ENCODE measurements at places on chromosomes 6 and 20.

- DNase-seq = no peak
- peaks cover 55% of the 10 kb centered on the region for H3K36me3 ChIP-seq
- H3K4me3 ChIP-seq = no peak overlapping the region
- H3K27me3 ChIP-seq = no peaks in the 10 kb centered on the region
- H3K4me1 ChIP-seq = peaks cover 47% of the 10 kb centered on the region
Observed at GRCh38 chr20:51473256-51473655, 69.3 kb downstream of the NFATC2 start.

- H3K36me3 ChIP-seq = no peaks in the 10 kb centered on the region
- no peak overlapping the region for H3K27ac ChIP-seq
Observed at GRCh38 chr6:154352898-154353585, 3.6 kb downstream of the IPCEF1 start.

DNA sequence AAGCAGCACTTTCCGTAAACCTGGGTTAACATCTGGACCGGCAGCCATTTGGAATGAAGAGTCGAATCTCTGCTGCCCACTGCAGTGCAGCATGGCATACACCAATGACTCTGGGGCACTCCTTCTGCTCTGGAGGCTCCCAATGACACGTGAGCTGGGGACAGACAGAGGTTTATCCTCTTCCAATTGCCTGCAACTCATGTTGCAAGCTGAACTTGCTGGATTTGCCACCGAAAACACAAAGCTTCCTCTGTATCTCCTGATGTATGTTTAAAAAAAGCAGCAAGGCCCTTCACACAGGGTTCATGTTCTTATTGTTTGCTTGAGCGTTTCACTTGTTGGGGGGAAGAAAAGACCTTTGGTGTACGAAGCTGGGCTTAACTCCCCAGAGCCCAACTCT is 10.8 kb downstream of the NCOA5 start:
- H3K4me3 ChIP-seq = no peak overlapping the region
- peaks cover 15% of the 10 kb centered on the region for H3K36me3 ChIP-seq
- H3K27me3 ChIP-seq = no peaks in the 10 kb centered on the region
- H3K27ac ChIP-seq = no peak overlapping the region
- peaks cover 38% of the 10 kb centered on the region for H3K4me1 ChIP-seq
- no peak for DNase-seq

GRCh38 chr6:167464177-167464576 is 139.3 kb downstream of the TTLL2 start:
- no peak overlapping the region for H3K4me3 ChIP-seq
- no peaks in the 10 kb centered on the region for H3K4me1 ChIP-seq
- H3K36me3 ChIP-seq = no peaks in the 10 kb centered on the region
- DNase-seq = no peak
- H3K27me3 ChIP-seq = peaks cover 23% of the 10 kb centered on the region

GRCh38 chr6:7241160-7241559 is 71.8 kb downstream of the SSR1 start:
- no peak for DNase-seq
- H3K27me3 ChIP-seq = no peaks in the 10 kb centered on the region
- H3K4me1 ChIP-seq = peaks cover 7% of the 10 kb centered on the region
- H3K27ac ChIP-seq = peak overlapping the region; percentile 65
- H3K4me3 ChIP-seq = no peak overlapping the region
- peaks cover 18% of the 10 kb centered on the region for H3K36me3 ChIP-seq

DNA sequence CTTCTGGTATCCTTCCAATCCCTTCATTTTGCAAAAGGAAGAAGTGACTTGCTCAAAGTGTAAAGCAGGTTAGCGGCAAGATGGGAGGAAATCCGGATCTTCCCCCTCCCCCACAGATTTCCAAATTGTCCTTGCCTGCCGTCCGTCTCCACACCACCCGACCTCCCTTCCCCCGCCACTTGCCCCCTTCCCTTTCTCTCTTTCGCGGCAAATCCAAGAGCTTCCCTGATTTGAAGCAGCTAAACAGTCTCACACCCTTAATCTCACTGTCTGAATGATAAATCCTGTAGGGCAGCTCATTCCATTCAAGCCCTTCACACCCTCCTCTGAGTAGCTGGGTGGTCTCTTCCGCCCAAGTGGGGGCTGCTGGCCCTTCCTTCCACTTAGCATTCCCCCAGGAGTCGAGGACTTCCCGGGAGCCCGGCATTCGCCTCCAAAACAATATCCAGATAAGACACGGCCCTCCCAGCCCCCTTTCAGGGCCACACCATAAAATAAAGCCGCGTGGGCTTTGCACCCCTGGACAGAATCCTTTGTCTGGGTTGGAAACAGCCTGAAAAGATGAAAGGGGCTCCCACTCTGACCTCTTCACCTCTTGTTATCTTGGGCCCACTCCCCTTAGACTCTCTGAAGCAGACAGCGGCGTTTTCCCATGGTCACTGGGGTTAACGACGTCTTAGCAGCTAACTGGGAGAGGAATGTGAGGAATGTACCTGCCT is 44.0 kb upstream of the PIM1 start:
- DNase-seq = no peak
- peak overlapping the region; percentile 73 for H3K27ac ChIP-seq
- peaks cover 14% of the 10 kb centered on the region for H3K36me3 ChIP-seq
- no peaks in the 10 kb centered on the region for H3K27me3 ChIP-seq

- H3K4me3 ChIP-seq = no peak overlapping the region
- H3K36me3 ChIP-seq = peaks cover 2% of the 10 kb centered on the region
- H3K4me1 ChIP-seq = peaks cover 12% of the 10 kb centered on the region
- no peak for DNase-seq
- peaks cover 11% of the 10 kb centered on the region for H3K27me3 ChIP-seq
Observed at GRCh38 chr6:167146135-167146534, 11.6 kb downstream of the GPR31 start.

DNA sequence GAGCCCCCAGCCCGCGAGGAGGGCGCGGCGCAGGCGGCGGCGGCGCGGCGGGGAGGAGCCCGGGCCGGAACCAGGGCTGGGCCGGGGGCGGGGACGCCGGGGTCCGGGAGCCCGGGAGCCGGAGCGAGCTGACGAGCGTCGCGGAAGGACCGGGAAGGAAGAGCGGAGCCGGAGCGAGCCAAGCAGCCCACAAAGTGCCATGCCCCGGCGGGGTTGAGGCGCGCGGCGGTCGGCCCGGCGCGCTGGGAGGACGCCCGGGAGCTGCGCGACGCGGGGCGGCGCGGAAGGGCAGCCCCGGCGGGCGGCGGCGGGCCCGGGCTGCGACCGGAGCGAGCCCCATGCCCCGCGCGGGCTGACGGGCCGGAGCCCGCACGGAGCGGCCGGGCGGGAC is 289 bp downstream of the FOXP4 start:
- peak overlapping the region; percentile 20 for H3K27ac ChIP-seq
- peak overlapping the region; percentile 87 for H3K4me3 ChIP-seq
- no peak for DNase-seq
- H3K36me3 ChIP-seq = peaks cover 22% of the 10 kb centered on the region
- H3K4me1 ChIP-seq = peaks cover 37% of the 10 kb centered on the region

GRCh38 chr6:37555040-37555781 is 55.5 kb upstream of the CCDC167 start:
- H3K4me1 ChIP-seq = peaks cover 28% of the 10 kb centered on the region
- H3K27ac ChIP-seq = no peak overlapping the region
- no peak overlapping the region for H3K4me3 ChIP-seq
- no peak for DNase-seq
- no peaks in the 10 kb centered on the region for H3K27me3 ChIP-seq

DNA sequence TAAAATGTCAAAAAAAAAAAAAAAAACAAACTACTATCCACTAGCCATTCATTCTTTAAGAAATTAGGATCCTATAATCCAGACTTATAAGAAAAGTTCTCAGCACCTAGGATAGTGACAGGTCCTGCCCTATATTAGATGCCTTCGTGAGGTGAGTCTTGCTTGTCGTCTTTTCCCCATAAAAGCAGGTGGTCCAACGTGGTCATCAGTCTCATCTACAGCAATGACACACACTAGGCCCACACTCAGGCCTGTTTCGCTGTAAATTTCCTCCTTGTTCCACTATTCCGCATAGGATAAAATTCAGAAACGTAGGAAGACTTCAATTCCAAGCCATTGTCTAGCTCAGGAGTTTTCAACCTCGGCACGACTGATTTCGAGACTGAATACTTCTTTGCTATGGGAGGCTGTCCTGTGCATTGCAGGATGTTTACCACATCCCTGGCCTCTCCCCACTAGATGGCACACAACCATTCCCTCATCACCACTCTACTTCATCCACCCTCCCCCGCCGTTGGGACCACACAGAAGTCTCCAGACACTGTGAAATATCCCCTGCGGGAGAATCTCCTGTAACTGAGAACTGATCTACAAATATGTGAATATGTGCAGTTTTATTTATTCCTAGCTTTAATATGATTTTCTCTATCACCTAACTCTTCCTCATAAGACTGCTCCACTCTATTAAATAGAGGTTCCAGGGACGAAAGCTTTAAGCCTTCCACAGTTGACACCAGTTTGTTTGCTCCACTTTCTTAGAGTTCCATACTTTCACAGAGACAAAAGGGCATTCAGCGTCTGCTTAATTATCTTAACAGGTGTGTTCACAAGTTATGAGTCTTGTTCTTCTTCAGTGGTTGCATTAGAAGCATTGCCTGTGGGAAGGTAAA is 346.3 kb downstream of the BMP2 start:
- H3K27ac ChIP-seq = no peak overlapping the region
- no peak overlapping the region for H3K4me3 ChIP-seq
- no peaks in the 10 kb centered on the region for H3K4me1 ChIP-seq
- no peak for DNase-seq
- no peaks in the 10 kb centered on the region for H3K36me3 ChIP-seq
- no peaks in the 10 kb centered on the region for H3K27me3 ChIP-seq

GRCh38 chr6:16759646-16760515 is 1.4 kb downstream of the ATXN1 start:
- H3K27ac ChIP-seq = peak overlapping the region; percentile 100
- H3K4me1 ChIP-seq = peaks cover 67% of the 10 kb centered on the region
- DNase-seq = peak; percentile 70

- peaks cover 30% of the 10 kb centered on the region for H3K4me1 ChIP-seq
- H3K4me3 ChIP-seq = no peak overlapping the region
- H3K27ac ChIP-seq = peak overlapping the region; percentile 53
- DNase-seq = no peak
- no peaks in the 10 kb centered on the region for H3K27me3 ChIP-seq
Observed at GRCh38 chr6:40437631-40438030, 149.5 kb downstream of the LRFN2 start.

DNA sequence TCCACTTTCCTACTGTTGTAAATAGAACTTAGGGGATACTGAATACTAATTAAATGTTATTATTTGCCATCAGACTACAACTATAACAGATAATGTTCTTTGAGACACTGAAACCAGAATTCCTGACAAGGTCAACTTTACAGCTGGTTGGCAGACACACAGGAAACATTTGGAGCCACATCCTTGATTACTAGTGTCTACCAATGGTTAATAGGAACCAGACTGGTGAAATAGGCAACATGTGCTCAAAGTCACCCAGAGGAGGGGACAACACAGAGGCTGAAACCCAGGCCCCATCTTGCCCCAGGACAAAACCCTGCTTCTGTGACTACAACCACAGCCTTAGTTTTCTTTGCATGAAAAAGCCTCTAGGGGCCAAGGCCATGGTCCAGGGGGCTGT is 47.8 kb upstream of the NT5E start:
- H3K27me3 ChIP-seq = no peaks in the 10 kb centered on the region
- DNase-seq = no peak
- no peak overlapping the region for H3K4me3 ChIP-seq
- no peaks in the 10 kb centered on the region for H3K36me3 ChIP-seq
- H3K4me1 ChIP-seq = peaks cover 11% of the 10 kb centered on the region

- no peaks in the 10 kb centered on the region for H3K36me3 ChIP-seq
- no peak overlapping the region for H3K4me3 ChIP-seq
- H3K27ac ChIP-seq = no peak overlapping the region
Observed at GRCh38 chr6:122069932-122070331, 329.5 kb upstream of the HSF2 start.

DNA sequence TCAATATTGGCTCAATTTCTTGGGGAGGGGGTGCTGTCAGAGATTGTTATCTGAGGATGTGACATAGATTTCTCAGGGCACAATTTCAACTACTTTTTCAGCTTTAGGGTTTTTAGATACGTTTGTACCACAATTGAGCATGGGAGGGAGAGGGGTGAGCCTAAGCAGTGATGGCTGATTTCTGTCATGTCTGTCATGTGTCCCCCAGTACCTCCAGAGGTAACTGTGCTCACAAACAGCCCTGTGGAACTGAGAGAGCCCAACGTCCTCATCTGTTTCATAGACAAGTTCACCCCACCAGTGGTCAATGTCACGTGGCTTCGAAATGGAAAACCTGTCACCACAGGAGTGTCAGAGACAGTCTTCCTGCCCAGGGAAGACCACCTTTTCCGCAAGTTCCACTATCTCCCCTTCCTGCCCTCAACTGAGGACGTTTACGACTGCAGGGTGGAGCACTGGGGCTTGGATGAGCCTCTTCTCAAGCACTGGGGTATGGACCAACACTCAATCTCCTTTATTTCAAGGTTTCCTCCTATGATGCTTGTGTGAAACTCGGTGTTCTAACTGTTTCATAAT is 3.4 kb downstream of the HLA-DRA start:
- DNase-seq = no peak
- no peak overlapping the region for H3K27ac ChIP-seq
- H3K36me3 ChIP-seq = peaks cover 3% of the 10 kb centered on the region
- H3K27me3 ChIP-seq = no peaks in the 10 kb centered on the region
- no peak overlapping the region for H3K4me3 ChIP-seq

DNA sequence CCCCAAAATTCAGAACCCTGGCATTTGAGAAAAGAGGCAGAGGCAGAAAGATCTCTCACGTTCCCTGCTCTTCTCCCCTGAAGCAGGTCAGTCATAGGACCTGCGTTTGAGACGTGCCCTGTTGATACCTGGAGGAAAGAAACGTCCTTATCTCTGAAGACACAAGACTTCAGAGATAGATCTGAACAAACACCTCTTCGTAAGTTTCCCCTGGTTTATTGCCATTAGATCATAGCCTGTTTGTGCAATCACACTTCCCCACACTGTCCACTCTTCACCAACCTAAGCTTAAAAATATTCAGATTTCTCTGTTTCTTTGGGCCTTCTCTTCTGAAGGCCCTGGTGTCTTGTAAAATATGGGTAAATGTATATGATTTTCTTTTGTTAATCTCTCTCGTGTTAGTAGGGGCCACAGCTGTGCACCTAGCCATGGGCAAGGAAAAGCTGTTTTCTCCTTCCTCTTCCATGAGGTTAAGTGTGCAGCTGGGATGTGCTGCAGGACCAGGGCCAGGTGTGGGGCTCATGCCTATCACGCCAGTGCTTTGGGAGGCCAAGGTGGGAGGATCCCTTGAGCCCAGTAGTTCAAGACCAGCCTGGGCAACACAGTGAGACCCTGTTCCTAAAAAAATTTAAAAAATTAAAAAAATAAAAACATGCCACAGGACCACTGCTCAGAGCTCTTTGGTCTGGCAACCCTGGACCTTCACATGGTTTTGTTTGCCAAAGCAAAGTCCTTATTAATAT is 4.7 kb upstream of the SLC22A2 start:
- no peak overlapping the region for H3K4me3 ChIP-seq
- H3K27me3 ChIP-seq = peaks cover 11% of the 10 kb centered on the region
- no peak for DNase-seq
- no peak overlapping the region for H3K27ac ChIP-seq
- no peaks in the 10 kb centered on the region for H3K36me3 ChIP-seq

GRCh38 chr6:150894935-150895552 is 29.5 kb downstream of the MTHFD1L start:
- DNase-seq = no peak
- peak overlapping the region; percentile 20 for H3K27ac ChIP-seq
- H3K36me3 ChIP-seq = peaks cover 6% of the 10 kb centered on the region
- no peak overlapping the region for H3K4me3 ChIP-seq

Measured in effector memory CD8-positive, alpha-beta T cell (primary cell).